ENCODE measurements at places on chromosomes 6 and 20. TPM values are rescaled to one million over a fixed set of nuclear protein-coding genes. Genes with fewer than 3 reads are reported as not detected.

The FKBP1A gene
- 46.9 TPM for total RNA-seq

The EMILIN3 gene
- not detected for total RNA-seq

- DNase-seq, result no peak
These were observed 77.8 kb downstream of the SYCP2L start for GRCh38 chr6:10964684-10965083.

DNA sequence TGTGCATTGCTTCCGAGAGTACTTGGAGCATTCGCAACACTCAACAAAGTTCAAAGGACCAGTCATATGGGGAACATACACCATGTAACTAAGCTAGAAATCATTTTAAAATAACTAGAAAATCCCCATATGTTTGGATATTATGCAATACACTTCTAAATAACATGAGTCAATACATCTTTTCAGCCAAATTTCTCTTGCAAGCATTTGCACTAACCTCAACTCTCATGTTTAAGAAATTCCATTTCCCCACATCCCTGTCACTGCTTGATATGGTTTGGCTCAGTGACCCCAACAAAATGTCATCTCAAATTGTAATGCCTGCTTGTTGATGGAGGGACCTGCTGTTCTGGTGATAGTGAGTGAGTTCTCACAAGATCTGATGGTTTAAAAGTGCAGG is 85.7 kb upstream of the CST7 start:
- peak; percentile 22 for DNase-seq

GRCh38 chr20:46512943-46513844 is at the start of gene ZNF334:
Gene ZNF334 (minus strand): TSS chr20:46513559. CDS start chr20:46512102, 1,457 bp downstream.
- DNase-seq, result peak; percentile 23

DNA sequence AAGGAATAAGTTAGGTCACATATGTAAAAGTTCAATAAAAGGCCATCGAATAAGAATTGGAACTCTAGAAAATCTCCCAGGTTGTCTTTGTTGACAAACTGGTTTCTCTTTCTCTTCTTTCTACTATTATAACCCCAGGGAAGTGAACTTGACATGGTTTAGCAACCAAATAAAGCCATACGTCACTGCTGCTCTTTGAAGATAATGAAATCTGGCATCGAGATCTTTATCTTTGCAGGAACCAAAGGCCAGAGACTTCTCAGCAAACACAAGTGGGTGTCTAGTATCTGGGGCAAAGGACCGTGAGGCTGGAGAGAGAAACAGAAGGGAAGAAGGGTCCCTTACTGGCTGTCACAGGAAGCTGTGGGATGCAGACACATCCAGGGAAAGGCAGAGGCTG is 286.7 kb upstream of the CDYL start:
- DNase-seq, result no peak

- DNase-seq, result peak; percentile 27
These were observed 4.0 kb downstream of the DACT2 start for GRCh38 chr6:168315596-168315995.

GRCh38 chr6:111423960-111424846 is 58.8 kb downstream of the REV3L start:
- DNase-seq, result peak; percentile 18
